HEK293T (cell line): ENCODE measurements at places on chromosomes 5 and 9.

DNA sequence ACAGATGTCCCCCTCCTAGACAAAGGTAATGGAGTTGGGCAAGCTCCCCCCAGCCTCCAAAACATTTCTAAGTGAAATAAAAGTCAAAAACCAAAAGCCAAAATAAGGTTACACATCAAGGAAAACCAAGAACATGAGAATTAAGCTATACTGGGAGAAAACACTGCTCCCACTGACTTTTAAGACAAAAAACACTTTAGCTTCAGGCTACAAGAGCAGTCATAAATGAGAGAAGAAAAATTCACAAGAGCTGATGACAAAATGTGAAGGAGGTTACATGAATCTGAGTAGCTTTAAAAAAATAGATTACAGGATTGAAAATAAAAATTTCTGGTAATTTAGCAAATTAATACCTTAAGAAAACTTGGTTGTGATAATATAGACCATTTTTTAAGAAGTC, 1370.3 kb upstream of the CDH9 start:
- DNase-seq: no peak

DNA sequence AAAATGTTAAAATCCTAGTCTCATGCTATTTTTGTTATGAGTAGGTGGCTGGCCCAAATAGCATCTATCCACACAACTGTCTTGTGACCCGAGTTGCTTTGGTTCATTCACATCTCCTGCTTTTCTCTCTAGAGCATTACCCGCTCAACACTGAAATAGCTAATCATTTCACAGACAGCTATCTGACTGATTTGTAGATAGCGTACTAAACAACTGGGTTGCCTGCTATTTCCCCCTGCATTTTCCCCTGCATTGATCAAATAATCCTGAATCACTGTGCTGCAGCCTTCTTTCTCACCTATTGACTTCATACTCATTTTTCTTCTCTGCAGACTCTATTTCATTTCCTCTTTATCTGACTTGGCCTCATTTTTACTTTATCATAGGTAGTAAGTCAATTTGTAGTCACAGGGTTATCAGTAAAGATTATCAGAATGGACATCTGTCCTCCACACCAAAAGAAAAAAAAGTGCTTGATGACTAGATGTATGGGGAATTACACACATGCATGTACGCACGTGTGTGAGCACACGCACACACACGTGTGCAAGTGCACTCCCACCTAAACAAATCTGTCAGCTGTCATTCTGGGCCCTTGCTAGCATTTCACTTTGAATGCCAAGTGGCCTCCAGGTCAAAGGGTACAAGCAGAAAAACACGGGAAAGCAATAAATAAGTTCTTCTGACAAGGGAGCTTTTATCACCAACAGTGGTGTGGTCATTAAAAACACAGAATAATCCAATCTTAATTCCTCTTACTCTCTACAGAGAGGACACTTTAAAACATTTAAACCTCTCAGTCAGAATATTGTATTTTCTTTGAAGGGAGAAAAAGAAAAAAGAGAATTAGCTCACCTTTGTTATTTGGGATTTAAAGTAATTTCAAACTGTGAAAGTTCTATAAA, 501.6 kb downstream of the EFNA5 start:
- DNase-seq: no peak

- DNase-seq: peak; percentile 17
Observed at GRCh38 chr5:152246401-152246800, 158.7 kb downstream of the NMUR2 start.

DNA sequence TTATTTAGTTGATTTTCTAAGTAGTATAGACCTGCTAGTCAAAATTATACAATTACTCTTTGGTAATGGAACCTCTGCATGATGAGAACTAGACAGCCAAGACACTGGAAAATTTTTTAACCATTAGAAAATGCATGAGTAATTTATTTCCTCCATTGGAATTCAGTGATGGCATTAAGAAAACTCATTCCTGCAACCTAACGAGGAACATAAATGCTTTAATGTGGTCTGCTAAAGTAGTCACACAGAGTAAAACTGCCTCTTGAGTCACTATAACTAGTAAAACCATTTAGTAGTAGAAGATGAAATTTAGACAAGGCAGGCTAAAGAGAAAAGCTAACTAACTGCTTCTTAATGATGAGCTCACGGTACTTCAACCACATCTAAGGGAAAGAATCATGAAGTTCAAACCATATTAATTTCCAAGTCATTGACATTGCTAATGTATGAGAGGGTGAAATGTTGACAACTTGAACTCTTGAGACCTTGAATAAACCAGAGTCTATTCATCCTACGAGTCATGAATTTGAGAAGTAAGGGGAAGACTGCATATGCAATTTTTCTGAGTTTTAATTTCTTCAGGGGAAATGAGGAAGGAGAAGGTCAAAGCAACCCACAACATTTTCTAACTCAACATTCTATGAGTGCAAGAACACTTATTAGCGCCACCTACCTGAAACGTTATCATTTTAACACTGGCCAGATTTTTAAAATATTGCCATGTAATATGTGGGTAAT, 74.4 kb downstream of the GLIS3 start:
- no peak for DNase-seq

DNA sequence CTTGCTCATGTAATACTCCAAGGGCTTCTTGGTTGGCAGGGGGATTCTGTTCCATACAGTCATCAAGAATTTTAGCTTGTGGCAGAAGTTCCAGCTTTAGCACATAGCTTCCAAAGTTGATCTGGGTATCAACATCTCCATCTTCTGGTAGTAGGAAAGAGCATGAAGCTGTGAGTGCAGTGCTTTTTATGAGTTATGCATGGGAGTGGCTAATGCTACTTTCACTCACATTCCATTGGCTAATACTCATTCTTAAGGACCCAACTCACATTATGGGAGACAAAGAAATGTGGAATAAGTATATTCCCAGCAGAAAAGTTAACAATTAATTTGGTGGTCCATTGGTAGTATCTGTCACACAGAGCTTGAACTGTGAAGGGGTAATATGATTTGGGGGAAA, 194.2 kb upstream of the CHD1 start:
- no peak for DNase-seq

DNA sequence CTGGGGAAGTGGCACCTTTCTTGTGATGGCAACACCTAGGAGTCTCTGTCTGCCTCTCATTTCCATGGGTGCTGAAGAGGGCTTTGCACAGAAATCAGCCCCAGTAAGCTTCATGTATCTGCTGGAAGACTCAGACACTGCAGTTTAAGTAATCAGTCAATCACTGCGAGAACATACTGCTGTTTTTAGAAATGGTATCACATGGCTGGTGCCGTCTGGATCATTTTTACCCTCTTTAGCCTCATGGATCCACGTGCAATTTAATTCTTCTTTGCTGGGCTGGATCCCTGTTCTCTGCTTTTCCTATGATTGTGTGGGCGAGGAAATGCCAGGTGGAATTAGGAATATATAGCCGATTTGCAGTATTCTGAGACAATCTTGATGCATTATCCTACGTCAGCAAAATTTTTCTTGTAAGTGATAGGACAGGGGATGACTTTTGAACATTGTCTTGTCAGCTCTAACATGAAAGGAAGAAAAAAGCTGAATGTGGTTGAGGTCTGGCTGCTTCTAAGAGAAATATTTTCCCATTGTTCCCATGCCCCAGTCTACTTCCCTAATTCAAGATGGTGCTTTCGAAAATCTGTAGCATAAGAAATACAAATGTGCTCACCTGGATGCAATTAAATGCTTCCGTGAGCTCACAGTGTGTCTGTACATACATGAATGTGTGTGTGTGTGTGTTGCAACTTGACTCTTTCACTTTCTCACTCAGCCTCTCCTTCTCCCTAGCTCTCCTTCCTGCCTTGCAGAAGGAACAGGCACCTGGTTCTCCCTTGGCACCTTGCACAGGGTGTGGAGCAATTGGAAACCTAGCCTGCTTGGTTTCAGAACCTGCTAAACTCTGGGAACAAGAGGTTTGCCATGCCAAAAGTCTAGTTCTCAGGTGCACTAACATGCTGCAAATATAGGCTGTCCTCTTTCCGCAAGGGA, 281.6 kb downstream of the NTRK2 start:
- DNase-seq: no peak

GRCh38 chr9:136249877-136250559, 4.4 kb upstream of the QSOX2 start:
- DNase-seq: no peak

- DNase-seq: no peak
Observed at GRCh38 chr5:68037546-68037945, 178.0 kb upstream of the PIK3R1 start.

- no peak for DNase-seq
Observed at GRCh38 chr5:81846301-81846700, 95.4 kb upstream of the SSBP2 start.

DNA sequence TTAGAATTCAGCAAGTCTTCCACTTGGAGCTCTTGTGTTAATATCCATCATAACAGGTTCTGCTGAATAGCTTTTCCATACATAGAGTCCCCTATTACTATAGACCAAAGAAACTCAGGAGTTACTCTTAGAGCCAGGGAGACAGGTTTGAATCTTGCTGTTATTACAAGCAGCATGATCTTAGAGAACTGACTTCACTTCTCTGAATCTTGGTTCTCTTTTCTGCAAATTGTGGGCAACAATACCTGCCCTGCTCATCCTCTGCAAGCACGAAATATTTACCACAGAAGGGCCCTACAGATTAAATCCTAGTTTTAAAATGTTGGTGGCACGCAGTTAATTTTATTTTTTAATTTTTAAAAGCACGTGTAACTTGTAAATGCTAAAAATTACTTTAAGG, 111.7 kb downstream of the TLR4 start:
- DNase-seq: no peak

DNA sequence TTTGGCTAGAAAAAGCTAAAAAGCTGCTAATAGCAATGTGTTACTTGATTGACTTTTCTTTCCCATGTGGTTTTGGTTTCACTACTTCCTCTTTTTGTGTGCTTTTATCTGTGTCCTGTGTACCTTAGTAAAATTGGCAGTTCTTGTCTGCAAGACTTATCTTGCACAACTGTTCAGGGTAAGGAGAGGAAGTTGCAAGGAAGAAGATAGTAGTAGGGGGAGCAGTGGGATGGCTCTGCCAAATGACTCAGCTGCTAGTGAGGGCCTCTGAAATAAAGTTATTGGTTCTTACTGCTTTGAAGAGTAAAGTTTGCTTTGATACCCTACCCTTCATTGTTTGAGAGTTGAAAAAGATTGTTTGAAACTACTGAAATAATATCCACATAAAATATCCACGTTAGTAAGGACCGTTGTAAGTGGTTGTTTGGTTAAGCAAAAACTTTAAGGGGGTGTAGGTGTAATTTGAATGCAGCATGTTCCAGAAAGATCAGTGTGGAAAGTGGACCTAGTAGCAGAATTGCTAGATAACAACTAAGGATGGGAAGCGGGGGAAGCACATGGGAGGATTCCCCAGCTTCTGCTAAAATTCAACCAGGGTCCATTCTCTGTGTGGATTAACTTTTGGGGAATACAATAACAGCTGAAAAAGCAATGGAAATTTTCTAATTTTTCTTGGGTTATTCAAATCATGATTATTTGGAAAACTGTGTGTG, 123.5 kb downstream of the SCAMP1 start:
- no peak for DNase-seq

DNA sequence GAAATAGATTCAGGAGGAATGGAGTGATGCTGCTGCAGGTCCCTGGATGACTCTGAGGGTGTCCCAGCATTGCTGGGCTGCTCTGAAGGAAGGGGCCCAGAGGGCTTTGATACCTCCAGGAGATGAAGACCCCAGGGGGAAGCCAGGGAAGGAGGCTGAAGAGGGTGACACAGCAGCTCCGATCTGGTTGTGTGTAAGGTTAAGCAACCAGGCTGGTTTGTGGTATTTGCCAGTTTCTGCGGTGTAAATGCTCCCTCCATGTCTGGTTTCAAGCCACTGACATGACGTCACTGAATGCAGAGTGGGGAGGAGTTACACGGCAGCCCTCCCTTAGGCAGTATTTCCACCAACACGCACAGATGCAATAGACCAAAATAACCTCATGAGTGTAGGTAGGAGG, 40.0 kb upstream of the ORM1 start:
- no peak for DNase-seq

GRCh38 chr5:103840600-103840999, 278.0 kb upstream of the NUDT12 start:
- no peak for DNase-seq

- no peak for DNase-seq
Observed at GRCh38 chr5:26690511-26690910, 347.9 kb downstream of the CDH9 start.

DNA sequence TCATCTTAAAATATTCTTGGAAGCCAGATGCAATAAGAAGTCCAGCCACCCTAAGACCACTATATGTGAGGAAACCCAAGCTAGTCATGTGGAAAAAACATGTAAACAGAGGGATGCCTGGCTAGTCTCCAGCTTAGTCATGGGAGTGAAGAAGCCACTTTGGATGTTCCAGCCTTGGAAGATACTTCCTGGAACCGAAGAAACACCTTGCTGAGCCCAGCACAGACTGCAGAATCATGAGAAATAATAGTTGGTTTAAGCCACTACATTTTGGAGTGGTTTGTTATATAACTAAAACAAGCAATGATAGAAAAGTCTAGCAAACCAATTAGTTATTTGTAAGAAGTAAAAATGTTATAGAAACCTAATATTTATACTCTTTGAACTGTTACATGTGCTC, 12.6 kb downstream of the DHX29 start:
- DNase-seq: no peak

- no peak for DNase-seq
Observed at GRCh38 chr5:54520940-54521339, 3.4 kb downstream of the SNX18 start.
